ENCODE measurements at places on chromosomes 2 and 18.

GRCh38 chr2:240351826-240352426 is 83.5 kb upstream of the GPC1 start:
- DNase-seq, result no peak

DNA sequence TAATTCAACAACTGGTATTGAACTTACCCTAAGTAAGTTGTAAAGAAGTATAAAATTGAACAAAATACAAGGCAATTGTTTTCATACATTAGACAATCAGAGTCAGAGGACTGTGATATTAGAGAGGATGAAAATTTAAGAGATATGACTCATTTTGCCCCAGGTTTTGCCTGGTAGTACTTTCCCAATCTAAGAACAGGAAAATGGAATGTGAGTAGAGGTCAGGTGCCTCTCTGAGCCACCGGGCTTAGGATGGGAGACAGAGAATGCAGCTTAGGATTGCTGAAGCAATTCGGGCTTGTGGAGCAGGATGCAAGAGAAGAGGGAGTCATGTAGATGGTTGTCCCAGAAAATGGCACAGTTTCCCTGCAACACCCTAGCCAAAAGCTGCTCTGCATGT is 219.7 kb upstream of the CHST9 start:
- DNase-seq, result no peak

DNA sequence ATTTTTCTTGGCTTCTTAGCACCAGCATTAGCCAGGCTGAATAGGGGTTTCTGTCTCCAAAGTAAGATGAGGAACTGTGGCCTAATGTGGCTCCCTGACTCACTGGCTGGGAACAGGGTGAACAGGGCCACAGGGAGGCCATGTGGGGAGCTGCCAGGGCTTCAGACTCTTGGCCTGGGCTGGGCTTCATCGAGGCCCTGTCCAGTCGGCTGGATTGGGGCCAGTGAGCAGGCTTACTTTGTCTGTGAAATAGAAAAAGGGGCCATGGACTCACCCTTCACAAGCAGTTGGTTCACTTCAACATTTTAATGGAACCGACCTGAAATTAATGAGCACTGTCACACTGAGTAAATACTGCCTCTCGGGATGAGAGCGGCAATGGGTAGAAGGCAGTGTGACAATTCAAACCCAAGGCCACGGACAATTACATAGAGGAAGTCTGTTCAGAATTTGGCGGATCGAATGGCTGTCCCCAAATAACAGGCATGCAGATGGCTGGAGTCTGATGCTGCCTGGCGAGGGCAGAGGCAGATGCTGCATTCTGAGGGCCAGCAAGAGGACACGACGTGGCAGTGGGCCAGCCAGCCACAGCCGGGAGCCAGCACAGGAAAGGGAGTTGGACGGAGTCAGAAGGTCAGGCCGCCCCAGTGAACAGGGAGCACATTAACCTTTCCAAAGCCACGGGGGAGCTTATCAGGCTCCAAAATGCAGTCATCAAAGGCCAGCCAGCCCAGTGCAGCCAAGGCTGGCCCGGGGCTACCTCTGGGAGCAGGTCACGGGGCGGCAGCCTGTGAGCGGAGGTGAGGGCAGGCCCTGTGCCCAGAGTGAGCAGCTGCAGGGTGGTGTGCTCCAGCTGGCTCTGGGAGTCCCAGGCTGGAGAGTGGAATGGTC is 146.6 kb upstream of the REV1 start:
- no peak for DNase-seq

- no peak for DNase-seq
These were observed 340.6 kb downstream of the DYSF start for GRCh38 chr2:71793926-71794325.

DNA sequence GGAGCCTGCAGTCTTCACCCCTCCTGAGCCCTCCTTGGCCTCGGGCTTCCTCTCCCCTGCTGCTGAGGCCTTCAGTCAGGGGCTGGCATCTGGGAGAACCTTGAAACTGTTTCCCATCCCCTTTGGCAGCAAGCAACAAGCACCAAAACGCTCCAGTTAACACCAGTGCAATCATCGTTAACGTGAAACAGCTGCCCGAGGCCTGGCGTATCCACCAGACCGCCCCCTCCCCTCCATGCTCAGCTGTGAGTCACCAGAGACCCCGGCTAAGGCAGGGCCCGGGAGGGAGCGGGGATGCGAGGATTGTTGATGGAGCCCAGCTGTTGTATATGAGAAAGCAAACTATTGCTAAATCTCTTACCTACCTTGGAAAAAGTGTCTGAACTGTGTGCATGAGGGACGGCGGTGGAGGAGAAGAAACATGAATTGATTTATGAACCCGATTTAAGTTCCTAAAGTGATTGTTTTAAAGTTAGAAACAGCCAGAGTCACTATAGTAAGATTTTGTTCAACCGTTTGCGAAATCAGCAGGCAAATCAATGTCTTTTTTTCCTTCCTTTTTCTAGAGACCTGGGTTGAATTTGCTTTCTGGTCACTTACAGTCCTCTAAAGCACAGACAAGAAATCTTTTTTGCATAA is 5.2 kb downstream of the ZFP36L2 start:
- no peak for DNase-seq

GRCh38 chr2:37037771-37038170 is 46.4 kb downstream of the HEATR5B start:
- no peak for DNase-seq

- DNase-seq, result no peak
These were observed 314.7 kb upstream of the SPRED2 start for GRCh38 chr2:65746931-65747675.

GRCh38 chr2:217941886-217942728 is 60.7 kb downstream of the TNS1 start:
- DNase-seq, result no peak

DNA sequence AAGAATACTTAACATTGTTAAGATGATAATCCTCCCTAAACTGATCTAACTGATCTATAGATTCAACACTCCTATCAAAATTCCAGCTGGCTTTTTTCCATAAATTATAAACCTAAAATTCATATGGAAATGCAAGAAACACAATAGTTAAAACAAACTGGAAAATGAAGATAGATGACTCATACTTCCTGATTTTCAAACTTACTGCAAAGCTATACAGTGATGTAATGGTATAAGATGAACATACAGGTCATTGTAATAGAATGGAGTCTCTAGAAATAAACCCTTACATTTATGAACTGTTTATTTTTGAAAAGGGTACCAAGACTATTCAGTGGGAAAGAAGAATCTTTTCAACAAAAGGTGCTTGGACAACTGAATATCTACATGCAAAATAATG is 32.3 kb downstream of the UBXN4 start:
- no peak for DNase-seq

DNA sequence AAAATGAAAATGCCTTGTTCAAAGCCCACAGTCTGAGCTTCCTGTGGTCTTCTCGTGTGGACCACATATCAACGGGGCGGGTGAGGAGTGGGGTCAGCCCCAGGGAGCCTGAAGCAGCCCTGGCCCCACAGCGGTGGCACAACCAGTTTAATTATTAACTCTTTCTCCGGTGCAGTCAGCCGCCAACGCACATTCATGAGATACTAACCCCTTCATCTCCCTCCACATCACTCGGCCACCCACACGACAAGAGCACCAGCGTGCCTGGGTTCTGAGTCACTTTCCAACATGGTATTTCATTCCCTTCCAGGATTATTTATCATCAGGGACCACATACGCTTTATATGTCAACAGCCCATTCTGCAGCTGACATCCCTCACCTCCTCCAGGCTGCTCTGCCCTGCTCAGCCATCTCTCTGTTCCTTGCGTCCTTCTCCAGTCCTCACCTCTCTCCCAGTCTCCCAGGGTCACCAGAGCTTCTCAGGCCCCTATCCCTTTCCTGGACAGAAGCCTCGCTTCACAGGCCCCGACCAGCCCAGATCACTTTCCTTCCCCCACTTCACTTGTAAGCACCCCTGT is 48.0 kb upstream of the ID2 start:
- no peak for DNase-seq

DNA sequence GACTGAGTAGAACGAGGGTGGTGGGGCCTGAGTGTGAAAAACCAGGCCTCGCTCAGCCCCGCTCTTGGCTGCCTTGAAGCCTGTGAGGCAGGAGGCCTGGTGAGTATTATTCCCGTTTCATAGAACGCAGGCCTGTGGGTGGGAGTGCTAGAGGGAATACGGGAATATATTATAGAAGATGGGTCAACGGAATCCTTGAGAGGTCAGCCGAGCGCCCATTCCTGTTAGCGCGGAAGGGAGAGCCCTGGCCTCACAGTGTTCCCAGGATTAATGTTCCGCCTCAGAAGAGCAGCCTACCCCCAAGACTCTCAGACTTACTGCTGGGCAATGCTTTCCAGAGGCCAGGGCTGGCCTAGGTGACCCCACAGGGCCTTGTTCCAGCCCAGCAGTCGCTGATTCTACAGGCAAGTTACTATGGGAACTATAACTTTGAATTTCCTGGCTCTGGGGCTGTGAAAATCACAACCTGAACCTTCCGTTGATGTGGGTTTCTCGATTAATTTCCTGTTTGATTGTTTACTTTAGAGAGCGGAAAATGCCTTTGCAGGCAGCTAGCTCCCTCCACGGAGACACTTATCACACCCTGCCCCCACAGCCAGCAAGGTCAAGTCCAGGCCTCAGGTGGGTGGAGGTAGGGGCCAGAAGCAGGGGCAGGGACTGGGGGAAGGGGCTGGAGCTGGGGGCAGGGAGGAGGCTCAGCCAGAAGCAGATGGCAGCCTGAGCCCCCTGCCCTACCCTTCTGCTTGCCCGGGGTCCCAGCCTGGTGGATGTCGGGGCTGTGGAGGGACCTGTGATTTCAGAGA is 108.3 kb downstream of the SMAD7 start:
- no peak for DNase-seq

GRCh38 chr2:152099367-152100050 is 665 bp upstream of the CACNB4 start:
- DNase-seq, result no peak

- no peak for DNase-seq
These were observed 11.8 kb downstream of the CCDC85A start for GRCh38 chr2:56195563-56195962.

GRCh38 chr2:224927646-224928173 is 114.6 kb downstream of the DOCK10 start:
- peak; percentile 34 for DNase-seq

- no peak for DNase-seq
These were observed 44.3 kb downstream of the ZNF516 start for GRCh38 chr18:76450452-76451395.

GRCh38 chr2:73736378-73736777 is 767 bp downstream of the TPRKB start:
- DNase-seq, result no peak

DNA sequence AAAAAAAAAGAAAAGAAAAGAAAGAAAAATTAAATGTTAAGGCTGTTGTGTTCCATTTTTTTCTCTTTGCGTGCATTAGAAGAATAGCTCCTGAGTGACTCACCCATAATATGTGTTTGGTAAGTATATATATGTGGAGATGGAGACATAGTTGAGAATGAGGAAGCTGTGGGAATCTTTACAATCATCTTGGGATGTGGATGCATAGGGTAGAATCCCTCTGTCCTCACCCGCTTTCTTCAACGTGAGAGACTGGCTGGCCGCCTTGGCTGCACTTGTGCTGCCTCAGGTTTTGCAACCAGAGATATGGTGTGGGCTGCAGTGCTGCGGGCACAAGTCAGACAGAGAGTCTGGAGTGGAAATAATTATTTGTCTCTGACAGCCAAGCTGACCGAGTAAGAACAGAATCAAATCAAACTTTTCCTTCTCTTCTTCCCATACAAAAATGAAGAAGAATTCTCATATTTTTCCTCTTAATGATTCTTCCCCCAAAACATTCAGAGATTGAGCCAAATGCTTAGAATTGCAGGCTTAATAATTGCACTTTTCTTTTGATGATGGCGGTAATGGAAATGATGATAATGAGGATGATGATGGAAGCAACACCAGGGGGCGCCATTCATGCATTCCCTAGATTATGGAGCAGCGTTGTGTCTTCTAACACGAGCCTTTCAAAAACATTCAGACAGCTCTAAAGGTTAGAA is 48.5 kb downstream of the SERPINB7 start:
- no peak for DNase-seq

GRCh38 chr2:88692187-88692586 is 714 bp downstream of the RPIA start:
- no peak for DNase-seq

DNA sequence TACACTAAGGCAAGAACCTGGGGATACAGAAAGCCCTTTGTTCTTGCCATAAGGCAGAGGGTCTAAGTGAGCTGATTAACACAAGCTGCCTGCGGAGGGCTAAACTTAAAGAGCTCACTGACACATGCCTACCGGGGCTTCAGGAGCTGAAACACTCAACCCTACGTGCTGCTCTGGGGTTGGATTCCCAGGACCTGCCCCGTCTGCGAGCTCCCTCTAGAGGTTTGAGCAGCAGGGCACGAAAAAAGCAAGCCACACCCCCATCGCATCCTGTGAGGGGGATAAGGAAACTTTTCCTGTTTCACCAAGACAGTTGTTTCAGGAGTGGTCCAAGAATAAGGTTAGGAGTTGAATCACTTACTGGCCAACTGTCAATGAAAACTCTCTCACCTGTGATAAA is 562.1 kb downstream of the TMX3 start:
- DNase-seq, result no peak

GRCh38 chr2:176067589-176068418 is 16.0 kb downstream of the EVX2 start:
- DNase-seq, result no peak

Data from effector CD8-positive, alpha-beta T cell (primary cell).